Amygdala (tissue), 56 donors: ENCODE measurements at places on chromosomes 11 and 22.

GRCh38 chr11:13923716-13924650 is 38.5 kb upstream of the SPON1 start:
- no peak for DNase-seq

GRCh38 chr11:75644946-75645345 is 23.9 kb downstream of the MAP6 start:
- no peak for DNase-seq

DNA sequence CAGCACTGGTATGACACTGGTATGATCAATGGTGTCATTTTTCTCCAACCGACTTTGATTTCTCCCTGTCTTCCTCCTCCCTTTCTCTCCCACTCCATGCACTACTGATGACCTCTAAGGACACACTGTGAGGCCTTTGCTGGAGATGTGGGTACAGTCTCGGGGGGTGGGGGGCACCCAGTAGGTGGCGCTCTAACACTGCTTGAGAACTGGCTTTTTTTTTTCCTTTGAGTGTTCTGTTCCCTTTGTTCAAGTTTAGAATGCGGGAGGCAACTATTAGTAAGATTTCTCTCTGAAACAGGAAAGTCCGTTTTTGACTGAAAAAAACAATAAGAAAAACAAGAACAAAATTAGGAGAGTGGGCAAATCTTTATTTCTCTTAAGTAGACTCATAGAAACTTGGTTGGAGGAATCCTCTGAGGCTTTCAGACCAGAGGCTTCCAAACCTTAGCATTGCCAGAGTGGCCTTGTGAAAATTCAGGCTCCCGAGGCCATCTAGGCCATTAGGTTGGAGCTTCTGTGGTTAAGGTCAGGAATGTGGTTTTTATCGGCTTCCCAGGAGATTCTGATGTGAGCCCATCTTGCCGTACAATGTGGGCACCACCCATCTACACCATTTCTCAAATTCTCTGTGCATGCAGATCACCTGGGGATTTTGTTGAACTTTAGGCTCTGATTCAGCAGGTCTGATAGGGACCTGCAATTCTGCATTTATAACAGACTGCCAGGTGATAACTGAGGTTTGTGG is 43.2 kb downstream of the PANX1 start:
- DNase-seq = no peak

DNA sequence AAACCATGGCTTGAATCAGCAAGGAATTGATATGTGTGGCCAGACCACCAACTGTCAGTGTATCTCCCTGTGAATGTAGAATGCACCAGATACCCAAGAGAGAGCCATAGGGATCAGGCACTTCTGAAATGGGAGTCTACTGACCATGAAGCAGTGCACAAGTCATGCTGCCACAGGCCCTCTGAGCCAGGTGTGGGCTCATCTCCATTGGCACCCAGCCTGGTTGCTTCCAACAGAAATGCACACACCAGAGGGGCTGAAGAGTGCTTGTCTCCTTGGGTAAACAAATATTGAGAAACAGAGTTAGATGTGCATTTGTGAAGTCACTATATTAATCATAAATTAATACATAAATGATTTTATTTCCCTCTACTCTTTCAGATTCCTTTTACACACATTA is 28.4 kb upstream of the PANX1 start:
- no peak for DNase-seq

DNA sequence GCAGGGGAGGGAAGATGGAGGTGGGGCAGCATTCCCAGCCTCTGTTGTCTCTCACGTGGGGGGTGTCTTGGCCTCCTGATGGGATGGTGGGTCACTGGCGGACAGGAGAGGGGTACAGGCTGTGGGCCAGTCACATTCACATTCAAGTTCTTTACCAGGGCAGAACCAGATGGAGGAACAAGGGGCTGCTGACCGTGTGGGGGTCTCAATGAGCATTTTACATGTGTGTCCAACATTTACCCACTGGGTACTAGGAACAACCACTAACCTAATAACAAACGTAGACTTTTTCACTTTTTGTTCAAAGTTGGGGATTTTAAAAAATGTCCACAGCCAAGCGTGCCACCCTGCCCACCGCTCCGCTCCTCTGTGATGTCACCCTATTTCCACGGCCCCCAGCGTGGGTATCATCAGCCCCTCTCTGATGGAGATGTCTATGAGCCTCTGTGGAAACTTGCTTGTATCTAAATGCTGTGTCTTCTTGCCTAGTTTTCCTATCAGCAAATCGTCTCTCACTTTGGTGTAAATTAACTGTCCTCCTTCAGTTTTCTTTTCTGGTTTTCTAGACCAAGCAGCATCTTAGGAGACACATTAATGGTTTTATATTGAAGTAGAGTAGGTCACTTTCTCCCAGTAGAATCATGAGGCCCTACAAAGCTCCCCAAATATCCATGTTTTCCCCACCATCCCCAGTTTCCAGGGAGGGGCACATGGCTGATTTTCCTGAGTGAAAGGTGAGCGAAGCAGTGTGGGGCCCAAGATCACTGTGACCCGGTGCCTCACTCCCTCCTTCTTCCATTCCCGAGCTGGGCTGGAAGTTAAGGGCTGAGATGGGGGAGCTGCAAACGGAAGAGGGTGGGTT is 936.7 kb downstream of the BRD1 start:
- DNase-seq = no peak

- DNase-seq = no peak
Measured at GRCh38 chr11:27807596-27807995, 107.3 kb upstream of the BDNF start.
